A673 (cell line): ENCODE measurements at places on chromosomes 1 and 21. TPM values are rescaled to one million over a fixed set of nuclear protein-coding genes. Genes with fewer than 3 reads are reported as not detected.

GRCh38 chr1:241717975-241718374 lies 65.9 kb downstream of the WDR64 start:
- DNase-seq, result no peak

DNA sequence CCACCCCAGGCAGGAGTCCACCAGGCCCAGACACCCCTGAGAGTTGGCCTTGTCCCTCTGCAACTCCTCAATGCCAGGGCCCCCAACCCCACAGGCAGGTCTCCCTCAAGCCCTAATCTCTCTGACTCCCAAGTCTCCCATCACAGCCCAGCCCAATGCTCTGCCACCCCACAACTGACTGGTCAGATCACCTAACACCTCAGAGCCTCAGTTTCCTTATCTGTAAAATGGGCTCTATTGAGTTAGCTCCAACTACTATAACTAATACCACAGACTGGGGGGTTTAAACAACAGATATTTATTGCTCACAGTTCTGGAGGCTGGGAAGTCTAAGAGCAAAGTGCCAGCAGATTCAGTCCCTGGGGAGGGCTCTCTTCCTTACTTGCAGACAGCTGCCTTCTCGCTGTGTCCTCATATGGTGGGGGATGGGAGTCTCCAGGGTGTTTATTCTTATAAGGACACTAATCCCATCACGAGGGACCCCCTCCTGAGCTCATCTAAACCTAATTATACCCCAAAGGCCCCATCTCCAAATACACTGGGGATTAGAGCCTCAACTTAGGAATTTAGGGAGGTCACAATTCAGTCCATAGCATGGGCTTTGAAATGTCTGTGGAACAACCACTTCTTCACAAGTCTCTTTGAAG lies 34.9 kb upstream of the ZC3H12A start:
- peak; percentile 58 for DNase-seq

- no peak for DNase-seq
Measured at GRCh38 chr1:66416295-66416694, 117.7 kb upstream of the SGIP1 start.

DNA sequence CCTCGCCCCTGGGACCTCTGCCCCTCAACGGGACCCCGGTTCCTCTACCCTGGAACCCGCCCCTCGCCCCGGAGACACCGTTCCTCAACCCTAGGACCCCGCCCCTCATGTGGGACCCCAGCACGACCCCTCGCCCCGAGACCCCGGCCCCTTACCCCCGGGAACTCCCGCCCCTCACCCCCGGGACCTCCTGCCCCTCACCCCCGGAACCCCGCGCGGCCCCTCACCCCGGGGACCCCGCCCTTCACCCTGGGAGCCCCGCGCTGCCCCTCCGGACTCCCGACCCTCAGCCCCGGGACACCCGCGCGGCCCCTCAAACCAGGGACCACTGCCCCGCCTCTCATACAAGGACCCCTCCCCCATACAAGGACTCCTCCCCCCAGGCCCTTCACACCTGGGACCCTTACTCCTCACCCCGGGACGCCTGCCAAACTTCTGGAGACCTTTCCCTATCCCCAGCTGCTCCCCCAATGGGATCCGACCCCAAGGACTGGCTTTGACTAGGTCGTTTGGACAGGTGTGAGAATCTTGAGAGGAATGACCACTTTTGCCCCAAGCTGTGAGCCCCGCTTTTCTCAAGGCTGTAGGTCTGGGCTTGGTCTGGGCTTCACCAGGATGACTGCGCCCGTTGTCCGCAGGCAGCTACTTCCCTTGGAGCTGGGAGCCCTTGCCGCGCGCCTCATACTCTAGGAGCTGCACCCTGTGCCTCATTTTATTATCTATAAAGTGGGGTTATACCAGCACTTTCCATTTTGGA lies 843 bp downstream of the DIP2A start:
- DNase-seq, result peak; percentile 15

DNA sequence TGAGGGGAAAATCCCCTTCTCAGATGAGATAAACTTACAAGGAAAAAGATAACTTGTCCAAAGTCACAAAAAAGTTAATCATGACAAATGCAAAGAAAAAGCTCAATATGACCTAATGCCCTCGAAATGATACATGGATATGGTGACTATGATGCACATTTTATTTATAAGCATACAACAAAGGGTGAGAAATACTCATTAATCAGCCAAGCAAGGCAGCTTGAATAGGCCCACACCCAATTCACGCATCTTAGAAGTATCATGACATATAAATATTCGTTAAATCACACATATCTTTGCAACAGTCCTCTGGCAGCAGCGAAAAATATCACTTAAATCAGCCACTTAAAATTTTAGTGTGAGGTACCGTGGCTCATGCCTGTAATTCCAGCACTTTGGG lies 21.7 kb downstream of the EPS15 start:
- DNase-seq, result no peak

DNA sequence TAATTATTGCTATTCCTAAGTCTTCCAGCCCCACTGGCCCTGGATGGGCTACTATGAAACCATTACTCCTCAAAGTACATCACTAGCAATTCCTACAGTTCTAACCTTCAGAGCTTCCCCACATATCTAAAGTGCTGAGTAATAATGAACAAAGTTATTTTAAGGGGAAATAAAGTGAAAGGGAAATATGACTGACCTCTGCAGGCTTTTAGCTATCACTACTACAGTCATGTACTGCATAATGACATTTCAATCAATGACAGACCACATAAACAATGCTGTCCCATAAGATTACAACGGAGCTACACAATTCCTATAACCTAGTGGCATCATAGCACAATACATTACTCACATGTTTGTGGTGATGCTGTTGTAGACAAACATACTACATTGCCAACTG lies 32.5 kb upstream of the ASPM start:
- peak; percentile 5 for DNase-seq

- DNase-seq, result no peak
Measured at GRCh38 chr21:18023157-18023556, 204.0 kb upstream of the C21orf91 start.

DNA sequence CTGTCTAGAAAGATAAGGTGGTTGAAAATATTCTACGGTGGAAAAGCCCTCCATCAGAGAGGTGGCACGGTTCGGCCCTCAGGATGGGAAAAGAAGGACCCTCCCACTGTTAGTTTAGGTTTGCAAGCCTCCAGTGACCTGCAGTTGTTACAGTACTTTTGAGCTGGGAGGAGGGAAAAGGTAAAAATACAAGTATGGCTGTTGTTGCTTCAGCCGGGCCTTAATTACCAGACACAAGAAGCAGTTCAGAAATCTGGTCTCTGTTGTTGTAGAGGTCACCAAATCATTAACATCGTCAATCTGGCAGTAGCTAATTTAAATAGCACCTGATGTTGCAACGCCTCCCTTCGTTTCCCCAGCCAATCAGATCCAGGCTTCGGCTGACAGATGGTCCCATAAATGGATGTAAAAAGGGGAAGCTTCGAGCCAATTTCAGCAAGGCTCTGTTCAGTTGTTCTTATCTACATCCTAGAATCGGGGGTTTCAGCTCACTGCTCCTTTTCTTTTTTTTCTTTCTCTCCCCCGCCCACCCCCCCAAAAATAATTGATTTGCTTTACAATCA lies at the start of gene ELAVL4:
Gene ELAVL4, plus strand, starts transcription at position 424 of the 563 bp plus-strand sequence. CDS start 270 bp downstream, outside the sequence.
- peak; percentile 1 for DNase-seq

DNA sequence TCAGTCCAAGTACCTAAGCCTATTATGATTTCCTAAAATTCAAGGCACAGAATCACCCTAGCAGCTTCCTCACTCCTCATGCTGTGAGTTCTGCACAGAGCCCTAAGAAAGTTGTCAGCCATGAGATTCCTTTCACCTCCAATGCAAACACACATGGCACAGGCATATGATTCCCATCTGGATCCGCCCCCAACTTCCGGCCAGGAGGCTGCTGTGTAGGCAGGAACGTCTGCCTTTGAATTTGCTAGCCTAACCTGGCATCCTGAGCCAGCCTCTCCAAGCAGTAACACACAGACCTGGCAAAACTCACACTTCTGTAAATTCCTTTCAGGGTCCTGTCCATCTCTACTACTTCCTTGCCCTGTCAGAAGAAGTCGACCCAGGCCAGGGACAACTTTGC lies 521.1 kb upstream of the BEND5 start:
- DNase-seq, result peak; percentile 60

DNA sequence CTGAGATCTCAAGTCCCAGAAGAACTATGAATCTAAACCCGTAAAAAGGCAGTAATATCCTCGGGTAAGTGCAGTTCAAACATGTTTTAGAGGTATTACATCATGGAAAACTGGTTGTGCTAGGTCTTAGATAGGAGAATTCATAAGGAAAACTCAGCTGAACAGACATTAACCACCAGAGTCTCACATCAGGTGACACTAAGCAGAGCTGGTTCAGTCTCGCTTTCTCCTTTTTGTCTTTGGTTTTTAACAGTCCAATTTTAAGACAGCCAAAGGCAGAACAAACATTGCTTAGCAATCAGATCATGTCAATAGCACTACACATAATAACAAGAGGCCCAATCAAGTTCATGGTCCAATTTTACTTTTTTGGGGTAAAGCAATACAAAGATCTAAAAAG lies 63.1 kb upstream of the MUTYH start:
- DNase-seq, result no peak

RGS4 gene
- 23.8 and 24.2 TPM in 2 replicates for total RNA-seq

DPT gene
- total RNA-seq, result not detected in 2 replicates

FCER1G gene
- 1.2 and 1.5 TPM in 2 replicates for total RNA-seq

GOLT1A gene
- not detected in 2 replicates for total RNA-seq

CELA2B gene
- not detected in 2 replicates for total RNA-seq
